Activated CD4-positive, alpha-beta T cell treated with anti-CD3 and anti-CD28 coated beads for 48 hours (primary cell): ENCODE measurements at places on chromosomes 4 and X.
A peak's percentile ranks its signal among the peaks of the same experiment; 100 is the strongest.

GRCh38 chr4:173171098-173171497 lies 2.5 kb downstream of the GALNT7 start:
- DNase-seq: no peak

- DNase-seq: no peak
These were observed 36.7 kb upstream of the PLK4 start for GRCh38 chr4:127843704-127844600.

GRCh38 chr4:38664706-38665401 lies 855 bp downstream of the KLF3 start:
- peak; percentile 55 for DNase-seq

DNA sequence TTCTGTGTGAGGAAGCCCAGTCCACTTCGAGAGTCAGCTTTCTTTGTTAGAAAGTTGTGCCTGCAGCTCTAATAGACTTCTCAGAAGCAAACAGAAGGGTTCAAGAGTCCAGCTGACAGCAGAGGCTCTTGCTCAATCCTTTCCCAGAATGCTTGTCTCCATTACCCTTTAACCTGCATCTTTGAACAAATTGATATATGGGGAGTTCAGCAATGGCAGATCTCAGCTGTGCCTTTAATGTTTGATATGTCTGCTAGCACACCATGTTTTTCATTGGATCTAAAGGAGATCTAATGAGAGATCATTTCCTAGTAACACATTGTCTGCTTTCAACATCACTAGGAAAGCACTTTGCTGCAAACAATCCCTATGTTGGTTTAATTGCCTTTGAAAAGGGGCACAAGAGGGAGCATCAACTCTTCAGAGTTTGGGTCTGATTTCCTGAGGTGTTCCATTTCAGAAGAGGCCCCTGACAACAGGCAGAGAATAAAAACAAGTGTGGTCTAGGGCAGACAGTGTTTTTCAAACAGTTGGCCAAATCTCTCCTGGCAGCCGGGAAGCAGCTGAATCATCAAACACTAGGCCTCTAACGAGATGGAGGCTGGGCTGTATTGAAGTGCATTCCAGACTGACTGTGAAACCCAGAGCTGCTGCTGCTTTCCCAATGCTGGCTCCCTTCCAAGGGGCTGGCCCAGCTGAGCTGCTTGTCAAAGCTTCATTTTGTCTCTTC lies 55.5 kb downstream of the LUZP4 start:
- DNase-seq: no peak

- no peak for DNase-seq
These were observed 424 bp upstream of the ZNF330 start for GRCh38 chr4:141220271-141220670.
